ENCODE measurements at places on chromosomes 2 and 18. TPM values are rescaled to one million over a fixed set of nuclear protein-coding genes. Genes with fewer than 3 reads are reported as not detected.

HES6 gene
- total RNA-seq: 25.5 TPM

KYNU gene
- total RNA-seq: 2.0 TPM

DNA sequence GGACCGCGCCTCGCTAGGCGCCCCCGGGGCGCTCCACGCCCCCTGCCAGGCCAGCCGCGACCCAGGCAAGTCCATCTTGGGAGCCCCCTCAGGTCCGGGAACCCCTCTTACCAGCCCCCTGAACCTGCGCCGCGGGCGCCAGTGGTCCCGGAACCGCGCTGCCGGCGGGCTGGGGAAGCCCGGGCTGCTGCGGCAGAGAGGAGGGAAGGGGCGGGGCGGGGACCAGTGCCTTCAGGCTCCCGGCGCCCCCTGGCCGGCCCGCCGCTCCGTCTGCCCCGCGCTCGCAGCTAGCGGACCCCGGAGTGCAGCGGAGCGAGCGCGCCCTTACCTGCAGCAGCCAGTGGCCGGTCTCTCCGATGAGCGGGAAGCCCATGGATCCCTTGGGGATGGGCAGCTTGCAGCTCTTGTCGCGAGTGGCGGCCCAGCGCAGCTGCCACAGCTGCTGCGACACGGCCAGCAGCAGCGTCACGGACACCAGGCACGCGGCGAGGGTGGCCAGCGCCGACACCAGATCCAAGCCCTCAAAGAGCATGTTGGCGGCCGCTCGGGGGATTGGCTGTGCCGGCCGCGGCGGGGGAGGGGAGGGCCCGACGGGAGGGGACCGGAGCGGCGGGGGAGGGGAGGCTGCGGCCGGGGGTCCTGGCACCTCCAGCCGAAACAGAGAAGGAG lies at the start of gene CYP26B1:
CYP26B1 (minus strand) TSS at position 560 of the 669 bp plus-strand sequence; CDS start at position 532, 28 bp downstream.
- no peak for DNase-seq

LAMA3 gene
- 45.2 TPM for total RNA-seq

- DNase-seq: no peak
Observed at GRCh38 chr2:235711527-235711926, 217.7 kb downstream of the AGAP1 start.

DNA sequence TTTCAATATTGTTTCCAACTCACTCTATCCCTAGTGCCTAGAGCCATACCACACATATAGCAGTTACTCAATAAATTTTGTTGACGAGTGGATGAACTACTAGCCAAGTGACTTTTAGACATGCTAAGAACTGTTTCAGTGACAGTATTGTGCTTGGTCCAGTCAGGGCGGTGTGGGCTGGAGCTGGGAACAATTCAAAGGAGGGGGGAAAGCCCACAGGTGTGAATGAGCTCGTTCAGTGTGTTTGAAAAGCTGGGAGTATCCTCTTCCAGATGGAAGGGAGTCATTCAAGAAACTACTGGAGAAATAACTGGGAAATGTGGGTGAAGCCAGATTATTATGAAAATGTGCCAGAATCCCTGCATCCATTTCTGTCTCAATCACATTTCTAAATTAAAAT lies 1.7 kb upstream of the SERPINE2 start:
- no peak for DNase-seq

DNA sequence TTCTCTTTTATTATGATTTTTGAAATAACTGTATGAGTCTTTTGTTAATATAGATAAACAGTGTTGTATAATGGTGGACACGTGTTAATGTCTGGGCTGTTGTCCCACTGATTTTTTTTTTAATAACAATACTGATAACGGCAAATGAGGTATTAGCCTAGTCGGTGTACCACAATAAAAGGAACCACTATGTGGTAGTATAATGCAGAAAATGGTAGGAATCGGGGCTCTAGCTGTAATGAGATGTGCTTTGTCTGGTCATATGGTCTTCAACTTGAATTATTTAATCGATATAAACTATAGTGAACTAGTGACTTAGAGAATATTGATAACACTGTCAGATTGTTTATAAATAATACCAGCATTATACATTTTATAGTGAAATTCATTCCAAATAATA lies 517.9 kb upstream of the SPHKAP start:
- no peak for DNase-seq

GRCh38 chr2:238868616-238869292 lies 20.9 kb downstream of the TWIST2 start:
- DNase-seq: no peak

GRCh38 chr2:159077869-159078268 lies 109.4 kb downstream of the TANC1 start:
- DNase-seq: no peak

DNA sequence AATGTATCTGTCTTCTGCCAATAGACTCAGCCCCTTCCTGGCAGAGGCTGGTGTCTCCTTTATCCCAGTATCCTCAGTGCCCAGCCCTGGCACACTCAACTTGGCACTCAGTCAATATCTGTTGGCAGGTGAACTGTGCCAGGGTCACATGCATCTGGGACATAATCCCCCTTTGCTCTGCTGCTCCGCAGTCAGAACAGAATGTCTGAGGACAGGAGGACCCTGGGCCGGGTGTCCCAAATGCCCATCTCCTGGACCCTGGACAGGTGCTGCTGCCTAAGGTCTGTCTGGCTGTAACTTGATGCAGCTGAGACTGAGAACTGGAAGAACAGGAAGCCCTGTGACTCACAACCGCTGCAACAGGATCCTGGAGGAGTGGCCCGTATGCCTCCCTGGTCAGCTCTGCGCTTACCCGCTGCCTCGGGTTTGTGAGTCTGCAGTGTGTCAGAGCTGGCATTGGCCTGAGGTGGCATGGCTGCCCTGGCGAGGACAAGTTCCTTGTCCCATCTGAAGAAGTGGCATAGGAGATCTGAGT lies 11.4 kb downstream of the HK2 start:
- peak; percentile 75 for DNase-seq

DNA sequence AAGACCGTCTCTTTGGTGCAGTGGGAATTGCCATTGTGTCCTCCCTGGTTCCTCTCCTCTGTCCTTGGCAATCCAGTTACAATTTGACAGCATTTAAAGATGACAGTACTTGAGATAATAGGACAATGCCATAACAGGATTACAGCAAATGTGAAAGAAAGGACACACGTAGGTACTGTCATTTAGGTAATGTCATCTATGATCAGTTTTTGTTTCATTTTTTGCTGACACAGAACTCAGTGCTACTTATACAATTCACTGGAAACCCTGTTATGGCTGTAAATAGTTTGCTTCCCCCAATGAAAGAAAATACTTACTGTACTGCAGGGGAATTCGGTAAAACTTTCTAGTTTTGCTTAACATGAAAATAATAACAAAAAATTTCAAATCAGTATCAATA lies 65.2 kb downstream of the BCL11A start:
- no peak for DNase-seq

GRCh38 chr2:14418115-14418514 lies 214.4 kb upstream of the LRATD1 start:
- no peak for DNase-seq

- DNase-seq: no peak
Observed at GRCh38 chr2:120241684-120242083, 11.0 kb upstream of the RALB start.

DNA sequence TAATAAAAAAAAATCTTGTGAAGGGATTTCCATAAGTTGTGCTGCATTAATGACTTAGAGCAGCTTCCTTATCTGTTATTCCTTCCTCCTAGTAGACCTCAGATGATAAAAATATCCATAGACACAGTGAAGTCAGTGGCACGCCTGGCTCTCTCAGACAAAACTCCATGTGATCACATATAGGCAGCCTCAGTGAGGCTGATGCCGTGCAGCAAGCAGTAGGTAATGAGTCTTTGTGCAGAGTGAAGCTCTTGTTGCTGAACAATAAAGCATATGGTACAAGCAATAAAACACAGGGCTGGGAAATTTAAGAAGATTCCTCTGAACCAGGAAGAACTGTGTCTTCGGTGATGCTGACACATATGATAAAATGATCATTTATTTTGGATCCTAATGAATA lies 102.7 kb downstream of the CSRNP3 start:
- no peak for DNase-seq

DNA sequence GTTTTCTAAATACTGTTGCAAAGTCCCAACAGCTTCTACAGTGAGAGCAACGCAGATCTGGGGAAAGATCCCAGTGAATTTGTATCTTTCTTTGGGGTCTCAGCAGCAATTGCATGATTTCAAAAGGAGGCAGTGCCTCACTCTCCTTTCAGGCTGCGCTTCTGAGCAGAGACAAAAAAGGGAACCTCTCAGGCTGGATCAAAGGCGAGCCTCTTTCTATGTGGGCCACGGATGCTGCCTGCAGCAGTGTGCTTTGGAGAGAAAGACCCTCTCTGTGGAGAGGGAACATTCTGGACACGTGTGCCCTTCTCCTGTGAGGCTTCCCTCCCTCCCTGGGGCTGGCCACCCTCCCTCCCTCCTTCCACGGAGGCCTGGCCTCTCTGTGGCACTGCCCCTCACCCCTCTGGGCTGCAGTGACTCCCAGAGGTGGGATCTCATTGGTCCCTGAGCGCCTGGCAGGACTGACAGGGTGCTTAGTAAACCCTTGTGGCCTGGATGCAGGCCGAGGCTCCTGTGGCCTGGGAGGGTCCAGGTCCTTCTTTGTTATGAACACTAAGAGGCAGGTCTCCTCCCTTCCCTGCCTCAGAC lies 21.6 kb upstream of the PDIA6 start:
- DNase-seq: no peak

DNA sequence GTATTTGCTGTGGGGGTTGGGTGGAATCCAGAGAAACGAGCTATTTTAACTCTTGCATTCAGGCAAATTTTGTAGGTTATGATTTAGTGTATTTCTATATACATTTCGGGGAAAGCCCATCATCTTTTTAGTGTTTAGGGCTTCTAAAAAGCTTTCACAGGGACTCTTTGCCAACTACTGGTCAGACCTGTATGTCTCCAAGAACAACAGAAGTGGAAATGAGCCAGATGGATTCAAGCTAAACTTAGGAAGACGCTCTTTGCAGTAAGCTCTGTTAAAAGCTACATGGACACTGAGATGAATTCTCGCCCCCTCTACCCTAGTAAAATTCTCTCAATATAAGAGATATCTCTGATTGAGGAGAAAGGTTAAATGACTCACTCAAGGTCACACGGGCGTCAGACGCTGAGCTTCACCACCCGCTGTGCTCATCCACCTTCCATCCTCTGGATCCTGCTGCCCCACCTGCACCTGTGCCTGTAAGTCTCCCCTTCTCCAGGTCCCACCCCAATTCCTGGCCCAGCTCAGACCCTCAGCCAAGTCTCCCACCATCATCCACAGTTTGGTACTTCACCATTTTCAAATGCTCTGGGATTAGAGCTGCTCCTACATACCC lies 85.6 kb downstream of the MARCHF4 start:
- DNase-seq: no peak

DNA sequence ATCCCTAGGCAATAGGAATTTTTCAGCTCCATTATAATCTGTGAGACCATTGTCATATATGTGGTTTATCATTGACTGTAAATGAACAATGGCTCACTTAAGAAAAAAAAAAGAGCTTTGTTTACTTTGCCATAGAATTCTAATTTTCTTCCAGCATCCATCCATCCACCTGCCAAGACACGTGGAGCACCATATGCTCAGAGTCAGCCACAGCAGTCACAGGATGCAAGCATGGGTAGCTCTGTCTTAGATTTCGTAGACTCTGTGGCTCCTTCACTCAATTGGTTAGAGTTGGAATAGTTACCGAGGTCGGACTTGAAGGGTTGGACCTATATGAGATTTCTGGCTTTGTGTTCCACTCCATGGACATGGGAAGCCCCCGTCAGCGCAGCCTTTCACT lies 75.6 kb downstream of the COA5 start:
- DNase-seq: no peak

- no peak for DNase-seq
Observed at GRCh38 chr2:24011250-24012104, 1.6 kb downstream of the MFSD2B start.

GRCh38 chr2:28750316-28751251 lies 1.0 kb upstream of the PPP1CB start:
- peak; percentile 61 for DNase-seq

GRCh38 chr2:74374509-74375205 lies 5.5 kb downstream of the DCTN1 start:
- DNase-seq: no peak

GRCh38 chr2:49021271-49021670 lies 133.0 kb downstream of the FSHR start:
- no peak for DNase-seq

DNA sequence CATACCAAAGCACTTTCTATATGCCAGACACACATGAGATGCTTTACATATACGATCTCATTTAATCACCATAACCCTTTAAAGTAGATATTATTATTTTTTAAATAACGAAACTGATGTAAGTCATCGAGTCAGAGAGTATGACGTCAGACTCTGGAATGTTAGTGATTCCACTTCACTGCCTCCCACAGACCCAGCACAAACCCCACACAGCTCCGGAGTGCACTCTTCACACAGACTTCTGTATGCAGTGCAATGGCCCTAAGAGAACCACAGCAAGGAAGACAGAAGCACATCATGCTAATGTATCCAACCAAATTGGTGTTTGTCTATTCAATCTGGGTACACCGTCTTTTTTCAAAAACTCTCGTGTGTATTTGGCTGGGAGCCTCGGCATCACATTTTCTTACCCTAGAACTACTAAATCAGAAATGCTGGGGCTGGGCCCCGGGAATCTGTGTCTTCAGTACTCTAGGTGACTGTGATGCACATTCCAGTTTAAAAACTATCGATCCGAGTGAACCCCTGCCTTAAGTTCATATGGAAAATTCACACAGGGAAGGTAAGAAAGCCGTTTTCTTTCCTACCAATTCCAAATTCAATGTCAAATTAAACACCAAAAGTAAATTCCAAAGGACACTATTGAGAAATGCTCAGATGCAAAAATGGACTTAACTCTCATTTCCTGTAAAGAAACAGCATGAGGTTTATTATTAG lies 117.7 kb upstream of the ACVR1C start:
- no peak for DNase-seq

PAIP2B gene
- total RNA-seq: 0.87 TPM

DNA sequence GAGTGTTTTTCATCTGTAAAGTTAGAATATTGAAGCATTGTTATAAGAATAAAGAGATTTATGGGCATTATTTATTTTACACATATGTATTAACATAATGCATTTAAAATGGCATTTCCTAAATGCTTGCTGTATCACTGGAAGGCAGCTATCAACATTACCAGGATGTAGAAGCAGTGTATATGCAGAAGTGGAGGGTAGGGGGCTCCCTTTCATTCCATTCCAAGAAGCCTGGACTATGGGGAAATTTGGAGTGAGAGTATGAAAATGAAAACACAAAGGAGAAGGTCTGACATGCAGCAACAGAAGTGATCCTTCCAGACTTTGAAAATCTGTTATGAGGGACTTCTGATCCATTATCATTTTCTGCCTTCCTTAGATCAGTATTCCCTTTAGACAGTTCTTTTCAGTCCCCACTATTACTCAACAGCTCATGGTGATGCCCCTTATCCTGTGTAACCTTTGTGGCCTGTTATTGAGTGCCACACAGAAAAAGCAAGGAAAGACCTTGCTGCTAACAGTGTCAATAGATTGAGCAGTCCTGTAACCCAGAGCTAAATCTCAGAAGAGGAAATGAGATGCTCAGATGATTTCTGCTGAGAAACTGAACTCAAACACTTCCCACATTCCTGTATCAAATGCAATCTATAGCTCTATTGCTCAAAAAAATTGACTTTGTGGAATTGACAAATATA lies 216.6 kb downstream of the HNMT start:
- DNase-seq: no peak

Measured in epithelial cell of proximal tubule (primary cell).